ENCODE measurements at places on chromosomes 16 and 17.

DNA sequence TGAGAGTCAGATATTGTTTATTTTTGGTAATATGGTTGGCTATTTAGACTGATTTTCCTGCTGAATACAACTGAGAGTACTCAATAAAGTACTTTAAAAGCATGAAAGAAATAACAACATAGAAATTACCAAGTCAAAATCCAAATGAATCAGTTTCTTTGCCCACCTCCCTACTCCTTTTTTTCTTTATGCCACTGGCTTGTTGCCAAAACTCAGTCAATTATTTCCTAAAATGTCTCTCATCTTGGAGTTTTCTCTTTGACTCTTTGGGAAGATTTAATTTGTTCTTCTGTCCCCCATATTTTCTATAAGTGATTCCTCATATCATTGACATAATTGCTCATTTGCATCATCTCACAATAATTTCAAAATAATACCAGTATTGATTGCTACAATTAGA is 2.6 kb upstream of the OMG start:
- no peak for DNase-seq

- no peak for DNase-seq
Measured at GRCh38 chr16:62298600-62298999, 262.4 kb upstream of the CDH8 start.

- DNase-seq, result peak; percentile 67
Measured at GRCh38 chr16:3131755-3132377, 3.0 kb upstream of the ZNF213 start.

DNA sequence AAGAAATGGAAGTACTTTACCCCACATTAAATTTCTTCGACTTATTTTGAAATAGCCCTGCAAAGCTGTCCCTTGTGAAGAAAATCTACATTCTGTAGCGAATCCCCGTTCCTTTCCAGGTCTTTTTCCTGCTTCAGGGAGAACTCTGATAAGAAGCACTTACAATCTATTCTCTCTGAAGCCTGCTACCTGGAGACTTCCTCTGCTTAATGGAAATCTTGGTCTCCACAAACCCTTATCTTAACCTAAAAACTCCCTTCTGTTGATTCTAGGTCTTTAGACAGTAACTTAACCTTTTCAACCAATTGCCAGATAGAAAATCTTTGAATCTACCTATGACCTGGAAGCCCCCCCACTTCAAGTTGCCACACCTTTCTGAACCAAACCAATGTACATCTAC is 1.6 kb upstream of the CYBC1 start:
- DNase-seq, result no peak

GRCh38 chr16:57952909-57953308 is 18.0 kb downstream of the CNGB1 start:
- DNase-seq, result no peak

DNA sequence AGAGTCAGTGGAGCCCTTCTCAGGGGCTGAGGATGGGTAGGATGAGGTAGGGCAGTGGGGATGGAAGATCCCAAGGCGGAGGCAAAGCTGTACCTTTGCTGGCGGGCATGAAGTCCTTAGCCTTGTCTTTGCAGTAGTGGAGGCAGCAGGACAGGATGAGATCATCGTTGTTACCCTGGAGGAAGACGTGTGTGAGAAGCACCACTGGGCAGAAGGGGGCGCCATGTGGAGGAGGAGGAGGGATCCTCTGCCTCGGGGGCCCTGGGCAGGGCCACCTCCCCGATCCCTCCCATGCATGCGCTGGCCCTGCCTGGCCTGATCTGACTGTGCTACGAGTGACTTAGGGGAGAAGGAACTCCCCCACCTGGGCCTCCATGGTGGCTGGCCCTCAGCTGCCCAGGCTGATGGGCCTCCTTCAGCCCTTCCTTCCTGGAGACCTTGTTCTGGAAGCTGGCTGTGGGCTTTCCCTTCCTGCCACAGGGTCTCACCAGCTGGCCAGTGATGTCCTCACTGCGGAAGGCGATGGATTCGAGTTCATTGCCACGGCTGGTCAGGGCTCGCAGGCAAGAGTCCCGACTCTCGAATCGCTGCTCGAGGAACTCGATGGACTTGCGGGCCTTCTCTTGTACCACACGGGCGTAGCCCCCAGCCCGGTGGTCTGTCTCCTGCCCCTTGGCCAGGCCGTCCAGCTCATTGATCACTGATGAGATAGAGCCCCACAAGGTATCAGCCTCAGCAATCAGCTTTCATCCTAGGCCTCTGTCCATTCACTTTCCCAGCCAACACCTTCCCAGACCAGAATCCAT is 10.3 kb downstream of the HIC1 start:
- peak; percentile 78 for DNase-seq

GRCh38 chr17:44948315-44948795 is 782 bp upstream of the KIF18B start:
- no peak for DNase-seq

DNA sequence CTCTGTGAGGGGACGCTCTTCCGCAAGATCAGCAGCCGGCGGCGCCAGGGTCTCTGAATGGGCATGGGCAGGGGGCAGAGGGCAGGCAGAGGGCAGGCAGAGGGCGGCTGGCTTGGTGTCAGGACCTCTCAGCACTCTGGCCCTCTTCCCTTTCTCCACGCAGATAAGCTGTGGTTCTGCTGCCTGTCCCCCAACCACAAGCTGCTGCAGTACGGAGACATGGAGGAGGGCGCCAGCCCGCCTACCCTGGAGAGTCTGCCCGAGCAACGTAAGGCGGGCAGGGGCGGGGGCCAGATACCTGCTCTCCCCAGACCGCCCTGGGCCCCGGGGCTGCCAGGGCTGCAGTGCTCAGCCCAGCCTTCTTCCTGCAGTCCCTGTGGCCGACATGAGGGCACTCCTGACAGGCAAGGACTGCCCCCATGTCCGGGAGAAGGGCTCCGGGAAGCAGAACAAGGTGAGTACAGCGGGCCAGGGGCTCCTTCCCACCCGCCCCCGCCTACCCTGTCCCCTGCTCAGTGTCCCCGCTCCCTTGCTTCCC is 4.1 kb downstream of the ELMO3 start:
- no peak for DNase-seq

DNA sequence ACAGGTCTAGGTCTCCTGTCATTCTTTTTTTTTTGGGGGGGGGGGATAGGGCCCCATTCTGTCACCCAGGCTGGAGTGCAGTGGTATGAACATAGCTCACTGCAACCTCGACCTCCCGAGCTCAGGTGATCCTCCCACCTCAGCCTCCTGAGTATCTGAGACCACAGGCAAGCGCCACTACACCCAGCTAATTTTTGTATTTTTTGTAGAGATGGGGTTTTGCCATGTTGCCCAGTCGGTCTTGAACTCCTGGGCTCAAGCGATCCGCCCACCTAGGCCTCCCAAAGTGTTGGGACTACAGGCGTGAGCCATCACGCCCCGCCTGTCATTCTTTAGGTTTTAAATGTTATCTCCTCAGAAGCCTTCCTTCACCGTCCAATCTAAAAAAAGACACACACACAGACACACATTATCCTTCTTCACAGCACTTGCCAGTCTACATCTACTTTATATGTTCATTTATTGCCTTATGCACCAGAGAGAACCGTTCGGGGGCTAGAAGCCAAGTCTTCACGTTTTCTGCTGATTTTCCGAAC is 694 bp downstream of the MRPL27 start:
- no peak for DNase-seq

GRCh38 chr17:67349420-67349819 is 17.0 kb downstream of the PSMD12 start:
- no peak for DNase-seq

GRCh38 chr17:34862384-34862783 is 98.9 kb downstream of the CCT6B start:
- no peak for DNase-seq

DNA sequence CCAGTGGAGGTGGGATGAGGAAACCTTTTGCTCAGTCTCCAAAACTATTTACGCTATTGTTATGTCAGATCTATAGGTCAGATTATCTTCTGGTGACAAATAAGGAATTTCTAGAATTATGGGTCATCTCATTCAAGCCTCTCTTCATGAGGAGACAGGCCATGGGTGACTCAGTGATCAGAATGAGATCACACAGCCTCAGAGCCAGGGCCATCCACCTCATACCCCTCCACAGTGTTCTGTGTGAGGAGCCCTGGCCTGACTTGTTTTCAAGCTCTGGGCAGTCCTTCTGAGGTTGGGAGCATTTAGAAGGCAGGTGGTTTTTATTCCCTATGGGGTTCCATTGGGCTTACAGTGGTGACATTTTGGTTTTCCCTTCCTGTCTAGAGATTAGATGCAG is 26.5 kb downstream of the YPEL2 start:
- DNase-seq, result no peak

GRCh38 chr17:18246880-18247612 is 11.5 kb downstream of the FLII start:
- peak; percentile 56 for DNase-seq

GRCh38 chr17:80397034-80397387 is 18.0 kb upstream of the ENDOV start:
- DNase-seq, result no peak

DNA sequence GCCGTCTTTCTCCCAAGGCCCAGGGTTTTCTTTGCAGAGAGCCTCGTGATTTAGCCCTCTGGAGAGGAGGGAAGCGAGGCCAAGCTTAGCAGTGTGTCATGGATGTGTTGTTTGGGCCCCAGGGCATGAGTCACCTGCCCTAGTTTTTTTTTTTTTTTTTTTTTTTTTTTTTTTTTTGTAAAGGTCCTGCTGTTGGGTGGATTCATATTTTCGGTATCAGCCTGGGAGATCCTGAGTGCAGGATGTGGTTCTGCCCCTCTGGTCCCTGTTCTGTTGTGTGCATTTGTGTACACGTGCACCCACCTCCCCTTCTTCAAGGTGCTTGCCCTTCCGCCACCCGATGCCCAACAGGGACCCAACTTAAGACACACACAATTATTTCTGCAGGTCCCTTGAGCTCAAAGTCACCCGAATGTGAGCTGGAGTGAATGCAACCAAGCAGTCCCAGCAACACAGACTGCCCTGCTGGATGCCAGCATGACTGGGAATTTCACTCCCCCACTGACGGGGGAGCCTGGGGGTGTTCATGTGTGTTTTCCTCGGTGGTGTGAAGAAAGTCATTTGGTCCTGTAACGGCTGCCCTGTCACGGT is 265.8 kb upstream of the TNRC6C start:
- peak; percentile 45 for DNase-seq

GRCh38 chr16:74950511-74950910 is 34.4 kb downstream of the WDR59 start:
- DNase-seq, result no peak

DNA sequence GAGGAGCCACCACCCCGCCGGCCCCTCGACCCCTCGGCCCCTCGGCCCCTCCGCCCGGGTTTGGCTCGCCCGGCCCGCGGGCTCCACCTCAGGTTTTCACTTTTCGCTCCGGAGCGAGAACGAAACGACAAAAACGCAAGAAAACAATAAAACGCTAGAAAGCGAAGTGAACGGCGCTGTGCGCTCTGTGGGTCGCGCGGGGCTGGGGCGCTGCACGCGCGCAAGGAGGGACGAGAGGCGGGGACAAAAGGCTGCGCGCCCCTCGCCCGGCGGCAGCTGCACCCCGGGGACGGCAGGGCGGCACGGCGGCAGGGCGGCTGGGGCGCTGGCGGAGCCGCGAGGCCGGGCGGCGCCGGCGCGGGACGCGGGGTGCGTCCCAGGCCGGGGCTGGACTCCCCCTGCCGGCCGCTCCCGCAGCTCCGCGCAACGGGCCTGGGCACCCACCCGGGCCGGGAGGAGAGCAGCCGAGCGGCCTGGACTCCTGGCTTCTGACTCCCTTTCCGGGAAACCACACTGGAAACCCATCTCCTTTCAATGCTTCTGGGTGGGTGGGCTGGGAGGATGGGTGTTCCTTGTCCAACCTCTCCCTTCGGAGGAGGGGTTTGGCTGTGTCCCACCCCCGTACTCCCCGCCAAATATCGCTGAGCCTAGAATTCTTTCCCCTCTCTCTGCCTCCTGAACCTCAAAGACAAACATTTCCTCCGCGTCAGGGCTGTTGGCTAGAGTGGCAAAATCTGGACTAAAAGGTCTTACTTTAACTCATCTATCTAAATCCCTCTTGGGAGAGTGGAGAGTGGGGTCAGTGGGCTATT is 9.9 kb downstream of the TBX2 start:
- DNase-seq, result peak; percentile 49

- no peak for DNase-seq
Measured at GRCh38 chr17:7017827-7018200, 5.0 kb upstream of the BCL6B start.

DNA sequence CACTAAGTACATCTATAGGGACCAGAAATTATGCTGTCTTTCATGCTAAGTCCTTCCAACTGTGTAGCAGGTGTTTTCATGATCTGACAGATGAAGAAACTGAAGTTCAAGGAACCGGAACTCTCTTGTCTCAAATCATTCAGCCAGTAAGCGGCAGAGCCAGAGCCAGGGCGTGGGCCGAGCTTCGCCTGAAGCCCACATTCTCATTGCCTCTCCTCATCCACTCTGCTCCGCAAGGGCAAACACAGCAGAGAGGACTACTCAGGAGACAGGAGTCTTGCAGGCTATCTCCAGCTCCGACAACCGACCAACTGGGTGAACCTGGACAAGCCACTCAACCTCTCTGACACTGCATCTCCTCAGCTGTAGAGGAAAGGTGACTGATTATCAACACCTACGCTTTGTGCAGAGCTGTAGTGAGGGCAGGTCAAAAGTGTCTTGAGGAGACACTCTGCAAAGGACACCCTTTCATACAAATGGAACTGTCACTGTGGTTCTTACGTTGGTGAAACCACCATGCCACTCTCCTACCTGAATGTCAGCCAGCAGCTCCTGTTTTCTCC is 72.9 kb downstream of the CYTH1 start:
- DNase-seq, result peak; percentile 47
